Omental fat pad (tissue), 4 donors: ENCODE measurements at places on chromosomes 4 and X.

GRCh38 chrX:110806145-110806544, 10.5 kb upstream of the CHRDL1 start:
- no peak for DNase-seq

GRCh38 chr4:8698341-8699062, 105.9 kb downstream of the CPZ start:
- no peak for DNase-seq

- no peak for DNase-seq
Observed at GRCh38 chr4:151666501-151666900, 94.3 kb downstream of the GATB start.

DNA sequence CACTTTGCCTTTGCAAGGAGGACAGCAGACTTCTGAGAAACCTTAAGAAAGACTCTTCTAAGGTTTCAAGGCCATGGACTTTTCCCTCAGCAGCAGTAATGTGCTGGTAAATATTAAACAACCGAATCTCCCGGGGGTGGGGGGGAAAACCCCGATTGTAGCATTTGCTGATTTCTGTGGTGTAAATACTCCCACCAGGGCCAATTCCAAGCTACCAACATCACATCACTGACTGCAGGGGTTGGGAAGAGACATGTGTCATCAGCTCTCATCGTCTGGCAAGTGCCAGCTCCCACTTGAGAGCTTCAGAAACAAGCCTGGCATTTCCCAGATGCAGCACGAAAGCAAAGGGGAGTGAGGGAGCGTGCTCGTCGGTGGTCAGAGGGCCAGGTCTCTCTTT, 101.2 kb downstream of the BCOR start:
- no peak for DNase-seq

GRCh38 chr4:30538794-30539193, 181.4 kb upstream of the PCDH7 start:
- DNase-seq: no peak

DNA sequence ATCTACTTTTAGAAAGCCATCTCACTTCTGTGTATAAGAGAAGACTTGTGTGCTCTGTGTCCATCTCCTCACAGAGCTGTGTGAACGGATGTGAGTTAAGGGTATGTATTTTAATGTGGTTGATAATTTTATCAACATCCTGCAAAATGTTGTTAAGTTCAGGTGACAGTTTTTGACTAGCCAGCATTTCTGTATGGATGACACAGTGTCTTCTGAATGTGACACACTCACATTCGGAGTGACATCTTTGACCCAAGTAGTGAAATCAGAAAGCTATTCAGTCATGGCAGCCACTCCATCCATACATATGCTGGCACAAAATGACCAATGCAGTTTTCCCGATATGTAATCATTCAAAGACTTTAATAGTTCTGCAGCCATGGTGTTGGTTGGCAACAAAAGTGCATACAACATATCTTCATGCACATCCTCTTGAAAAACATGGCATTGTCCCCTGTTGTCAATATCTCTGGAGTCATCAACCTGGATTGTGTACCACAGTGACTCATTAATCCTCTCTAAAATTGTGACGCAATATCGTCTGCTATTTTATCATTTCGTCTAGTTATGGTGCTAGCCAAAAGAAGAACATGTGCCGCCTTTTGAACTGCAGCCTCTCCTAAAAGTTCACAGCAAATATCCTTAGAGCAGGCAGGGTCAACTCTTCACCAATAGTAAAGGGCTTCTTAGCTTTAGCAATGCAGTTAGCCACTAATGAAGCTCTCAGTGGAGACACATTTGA, 6.8 kb upstream of the FGF2 start:
- no peak for DNase-seq

- no peak for DNase-seq
Observed at GRCh38 chr4:78707793-78708192, 68.4 kb upstream of the BMP2K start.

- DNase-seq: no peak
Observed at GRCh38 chr4:85084371-85085094, 118.0 kb upstream of the WDFY3 start.

GRCh38 chr4:188168726-188169373, 29.6 kb downstream of the TRIML1 start:
- no peak for DNase-seq

- DNase-seq: no peak
Observed at GRCh38 chr4:153497988-153498967, 32.1 kb downstream of the TMEM131L start.

DNA sequence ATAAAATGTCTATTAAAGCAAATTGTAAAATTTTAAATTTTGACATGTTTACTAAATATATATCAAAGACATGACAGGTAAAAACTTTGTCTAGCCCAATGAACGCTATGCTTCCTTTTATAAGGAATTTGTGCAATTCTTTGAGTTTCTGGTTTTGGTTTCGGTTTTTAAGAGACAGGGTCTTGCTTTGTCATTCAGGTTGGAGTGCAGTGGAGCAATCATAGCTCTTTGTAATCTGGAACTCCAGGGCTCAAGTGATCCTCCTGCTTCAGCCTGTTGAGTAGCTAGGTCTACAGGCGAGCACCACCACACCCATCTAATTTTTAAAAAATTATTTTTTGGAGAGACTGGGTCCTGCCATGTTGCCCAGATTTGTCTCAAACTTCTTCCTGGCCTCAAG, 60.7 kb downstream of the BLTP1 start:
- DNase-seq: no peak

DNA sequence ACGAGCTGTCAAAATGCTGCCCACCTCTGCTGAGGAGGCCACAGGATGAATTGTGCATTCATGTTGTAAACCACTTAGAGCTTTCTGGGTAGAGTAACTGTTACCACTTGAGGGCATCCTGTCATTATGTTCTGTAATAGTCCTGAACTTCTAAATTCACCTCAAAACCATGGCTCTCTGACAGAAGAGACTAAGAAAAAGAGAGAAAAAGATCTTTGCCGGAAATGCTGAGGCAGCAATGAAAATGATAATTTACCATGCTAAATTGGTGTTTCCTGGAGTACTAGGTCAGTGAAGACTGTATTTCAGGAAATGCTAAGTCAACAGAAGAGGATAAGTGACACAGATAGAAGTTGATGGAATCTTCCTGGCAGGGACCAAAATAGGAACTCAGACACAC, 942.3 kb upstream of the SLIT2 start:
- DNase-seq: no peak

- DNase-seq: no peak
Observed at GRCh38 chr4:149344436-149344835, 471.2 kb downstream of the IQCM start.

- DNase-seq: no peak
Observed at GRCh38 chr4:47914926-47915237, 499 bp upstream of the NFXL1 start.

- DNase-seq: no peak
Observed at GRCh38 chrX:154824638-154825037, 9.8 kb downstream of the SMIM9 start.

GRCh38 chrX:107562482-107562881, 65.8 kb upstream of the PRPS1 start:
- no peak for DNase-seq

GRCh38 chrX:40153345-40154249, 55.8 kb upstream of the BCOR start:
- DNase-seq: no peak

DNA sequence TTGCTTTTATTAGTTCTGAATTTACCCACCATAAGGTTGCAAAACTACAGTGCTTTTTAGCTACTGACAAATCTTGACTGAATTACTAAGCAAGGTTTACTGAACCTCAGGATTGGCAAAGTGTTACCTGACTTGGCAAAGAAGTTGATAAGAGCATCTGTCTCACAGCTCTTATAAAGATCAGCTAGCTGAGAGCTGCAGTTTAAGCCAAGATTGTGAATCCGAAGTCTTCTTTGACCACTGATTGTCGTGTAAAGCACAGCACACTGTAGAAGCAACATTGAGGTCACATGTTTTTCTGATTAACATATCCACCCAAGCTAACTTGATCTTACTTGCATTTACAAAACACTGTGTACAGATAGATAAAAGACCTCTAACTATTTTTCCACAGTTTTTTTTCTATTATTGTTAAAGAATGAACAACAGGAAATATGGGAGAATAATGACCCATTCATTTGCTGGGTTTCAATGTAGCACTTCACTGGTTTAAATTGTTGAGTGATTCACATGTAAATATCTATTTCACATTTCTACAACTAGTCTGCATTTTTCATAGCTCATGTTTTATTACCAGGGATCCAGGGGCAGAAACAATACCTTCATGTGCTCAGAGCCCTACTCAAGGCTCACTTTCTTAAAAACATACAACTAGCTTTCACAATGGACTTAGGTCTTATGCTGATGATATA, 54.0 kb downstream of the METTL14 start:
- no peak for DNase-seq

DNA sequence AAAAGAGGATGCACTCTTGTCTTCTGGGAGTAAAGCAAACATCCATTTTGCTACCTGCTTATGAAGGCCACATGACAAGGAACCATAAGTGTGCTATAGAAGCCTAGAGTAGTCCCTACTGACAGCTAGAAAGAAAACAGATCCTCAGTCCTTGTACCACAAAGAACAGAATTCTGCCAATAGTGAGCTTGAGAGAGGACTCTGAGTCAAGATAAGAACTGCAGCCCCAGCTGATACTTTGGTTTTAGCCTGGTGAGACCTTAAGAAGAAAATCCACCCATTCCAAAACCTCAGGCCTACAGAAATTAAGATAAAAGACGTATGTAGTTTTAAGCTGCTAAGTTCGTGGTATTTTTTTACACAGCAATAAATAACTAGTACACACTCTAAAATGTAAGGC, 914.6 kb downstream of the PCDH19 start:
- no peak for DNase-seq

- no peak for DNase-seq
Observed at GRCh38 chr4:55159851-55160250, 34.5 kb upstream of the KDR start.

DNA sequence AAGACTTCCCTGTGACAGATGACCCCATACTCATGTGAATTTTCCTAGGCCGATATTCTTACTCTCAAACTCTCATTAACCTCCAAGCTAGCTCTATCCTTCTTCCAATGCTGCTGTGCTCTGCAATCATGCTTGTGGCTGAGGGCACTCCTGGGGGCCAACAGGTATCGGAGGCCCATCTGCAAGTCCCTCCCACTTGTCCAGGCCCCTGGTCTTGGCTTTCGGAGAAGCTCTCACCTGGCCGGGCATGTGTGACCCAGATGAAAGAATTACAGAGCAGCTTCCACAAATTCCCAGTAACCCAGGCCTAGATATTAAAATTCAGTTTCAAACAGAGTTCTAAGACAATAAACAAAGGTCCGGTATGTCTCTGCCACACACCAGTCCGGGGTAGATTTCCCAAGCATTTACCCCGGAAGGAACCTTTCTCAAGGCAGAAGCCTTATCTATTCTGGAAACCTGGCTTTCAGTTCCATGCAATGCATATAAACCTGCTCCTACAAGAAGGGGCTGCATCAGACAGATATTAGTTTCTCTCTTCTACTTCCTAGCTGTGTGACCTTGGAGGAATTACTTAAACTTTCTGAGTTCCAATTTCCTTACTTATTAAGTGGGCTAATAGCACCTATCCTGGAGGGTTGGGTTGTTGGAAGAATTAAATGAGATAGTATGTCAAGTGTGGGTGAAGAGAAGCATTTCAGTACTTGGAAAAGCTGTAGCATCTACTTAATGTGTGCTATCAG, 270.8 kb downstream of the PTTG2 start:
- no peak for DNase-seq

GRCh38 chr4:18441203-18441590, 419.6 kb upstream of the LCORL start:
- no peak for DNase-seq

DNA sequence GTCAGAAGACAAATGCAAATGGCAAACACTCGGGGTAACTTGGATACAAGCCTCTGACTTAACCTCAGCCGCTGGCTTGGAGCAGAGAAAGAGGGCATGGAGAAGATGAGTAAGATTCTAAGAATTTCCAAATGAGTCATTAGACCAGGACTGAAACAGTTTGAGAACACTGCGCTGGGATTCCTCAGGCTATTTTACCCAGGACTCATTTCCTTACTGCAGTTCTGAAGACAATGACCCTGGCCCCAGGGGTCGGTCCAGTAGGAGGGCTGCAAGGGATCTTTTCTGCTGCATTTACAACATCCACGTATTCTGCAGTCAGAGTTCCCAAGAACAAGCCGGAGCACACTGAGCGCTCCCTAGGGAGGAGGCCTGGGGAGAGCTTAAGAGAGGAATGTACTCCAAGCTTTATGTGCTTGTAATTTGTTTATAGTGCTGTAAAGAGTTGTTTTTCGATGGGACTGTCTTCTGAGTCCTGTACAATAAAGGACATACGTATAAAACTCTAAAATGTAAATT, 27.3 kb upstream of the SORBS2 start:
- no peak for DNase-seq

- DNase-seq: no peak
Observed at GRCh38 chrX:107348051-107348450, 101.4 kb upstream of the FRMPD3 start.

- DNase-seq: no peak
Observed at GRCh38 chr4:40196272-40196671, 559 bp upstream of the RHOH start.

DNA sequence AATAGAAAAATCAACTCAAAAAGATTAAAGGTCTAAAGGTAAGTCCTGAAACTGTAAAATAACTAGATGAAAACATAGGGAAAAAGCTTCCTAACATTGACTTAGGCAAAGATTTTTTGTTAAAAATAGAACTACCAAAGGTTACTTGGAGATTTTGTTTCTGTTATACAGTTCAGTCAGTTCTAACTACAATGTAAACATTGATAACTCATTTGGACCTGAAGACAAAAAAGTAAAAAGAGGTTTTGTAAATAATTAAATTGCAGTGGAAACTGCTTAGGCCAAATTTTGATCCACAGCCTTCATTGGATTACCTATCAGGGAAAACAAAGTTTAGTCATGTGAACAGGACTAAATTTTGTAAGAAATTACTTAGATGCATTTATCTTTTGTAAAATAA, 101.8 kb downstream of the SLITRK2 start:
- no peak for DNase-seq

DNA sequence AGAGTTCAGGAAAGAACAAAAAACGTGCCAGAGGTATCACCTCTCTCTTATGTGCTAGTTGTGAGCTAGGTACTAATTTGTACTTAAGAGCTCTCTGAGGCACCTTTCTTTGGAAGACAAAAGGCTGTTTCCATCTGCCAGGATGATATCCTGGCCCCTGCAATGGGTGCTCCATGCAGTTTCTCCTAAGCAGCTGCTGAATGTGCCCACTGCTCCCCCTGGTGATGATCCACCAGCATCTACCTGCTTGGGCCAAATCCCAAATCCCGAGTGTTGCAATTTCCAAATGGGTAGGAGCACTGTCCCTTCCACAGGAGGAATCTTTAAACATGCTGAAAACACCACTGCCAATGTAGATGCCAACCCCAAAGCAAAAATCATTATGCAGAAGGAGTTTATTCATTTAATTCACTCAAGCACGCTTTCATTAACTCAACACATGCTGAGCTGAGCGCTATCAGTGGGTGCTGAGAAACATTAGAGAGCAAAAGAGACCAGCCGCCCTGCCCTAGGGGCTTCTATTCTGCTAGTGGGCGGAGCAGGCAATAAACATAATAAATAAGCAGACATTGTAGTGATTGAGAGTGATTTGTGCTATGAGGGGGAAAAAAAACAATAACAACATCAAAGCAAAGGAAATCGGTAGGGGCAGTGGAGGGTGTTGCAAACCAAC, 69.6 kb upstream of the C4orf50 start:
- no peak for DNase-seq

GRCh38 chr4:57442831-57443291, 332.7 kb upstream of the IGFBP7 start:
- DNase-seq: no peak

- no peak for DNase-seq
Observed at GRCh38 chrX:42824541-42824940, 46.6 kb upstream of the PPP1R2C start.

- DNase-seq: no peak
Observed at GRCh38 chr4:29405116-29405515, 1315.1 kb upstream of the PCDH7 start.
